ENCODE measurements at places on chromosomes 2 and 18. TPM values are rescaled to one million over a fixed set of nuclear protein-coding genes. Genes with fewer than 3 reads are reported as not detected.

DNA sequence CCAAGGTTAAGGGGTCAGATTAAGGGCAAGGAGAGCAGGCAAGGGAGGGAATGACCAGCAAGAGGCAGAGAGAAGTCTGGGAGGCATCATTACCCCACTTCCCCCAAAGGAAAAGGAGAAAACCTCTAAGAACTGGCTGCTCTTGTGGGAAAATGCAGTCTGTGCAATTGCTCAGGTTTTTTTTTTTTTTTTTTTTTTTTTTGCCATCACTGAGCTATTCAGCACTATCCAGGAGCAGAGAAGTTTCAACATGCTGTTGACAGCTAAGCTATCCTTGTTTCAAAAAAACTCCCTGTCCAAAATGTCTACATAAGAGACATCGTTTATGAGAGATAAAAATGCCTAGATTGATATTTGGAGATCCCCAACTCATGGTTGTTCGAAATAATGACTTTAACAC, 345.4 kb downstream of the TDRD15 start:
- no peak for DNase-seq

The ZNF892 gene
- 1.7 TPM for total RNA-seq

- peak; percentile 64 for DNase-seq
Measured at GRCh38 chr2:179268277-179268925, 3.8 kb upstream of the SESTD1 start.

The CARF gene
- 5.8 TPM for total RNA-seq

The C1D gene
- 44.5 TPM for total RNA-seq

DNA sequence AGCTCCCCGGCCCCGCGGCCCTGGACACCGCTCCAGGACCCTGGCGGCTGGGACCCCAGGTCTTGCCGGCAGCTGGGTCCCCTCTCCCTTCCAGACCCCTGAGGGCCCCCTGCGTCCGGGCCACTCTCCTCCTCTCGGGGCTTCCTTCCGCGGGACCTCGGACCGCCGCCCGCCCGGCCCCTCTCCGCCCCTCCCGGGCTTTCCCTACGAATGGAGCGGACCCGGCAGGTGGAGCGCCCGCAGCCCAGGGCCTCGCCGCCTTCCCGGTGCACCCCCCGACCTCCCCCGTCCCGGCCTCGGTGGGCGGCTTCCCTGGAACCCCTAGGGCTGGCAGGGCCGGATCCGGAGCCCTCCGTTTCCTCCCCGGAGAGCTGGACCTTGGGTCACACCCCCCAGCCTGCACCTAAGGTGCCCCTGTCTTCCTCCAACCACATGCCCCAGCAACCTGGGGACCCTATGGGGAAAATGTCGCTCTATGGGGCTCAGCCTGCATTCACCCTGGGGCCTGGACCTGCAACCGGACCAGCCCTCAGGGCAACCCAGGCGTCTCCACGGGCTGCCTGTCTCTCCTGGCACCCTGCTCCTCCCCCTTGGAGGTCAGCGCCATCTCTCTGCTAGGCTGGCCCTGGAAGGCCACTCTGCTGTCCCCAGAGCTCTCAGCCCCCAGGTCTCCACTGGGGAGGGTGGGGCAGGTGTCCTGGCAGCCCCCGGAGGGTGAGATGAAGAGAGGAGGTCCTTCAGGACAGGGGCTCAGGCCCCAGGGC, 730 bp downstream of the B3GNT7 start:
- no peak for DNase-seq

Data from Daoy (cell line).